ENCODE measurements at places on chromosomes 2 and 18.

GRCh38 chr2:109199790-109200189, 70.8 kb downstream of the SH3RF3 start:
- no peak for DNase-seq

DNA sequence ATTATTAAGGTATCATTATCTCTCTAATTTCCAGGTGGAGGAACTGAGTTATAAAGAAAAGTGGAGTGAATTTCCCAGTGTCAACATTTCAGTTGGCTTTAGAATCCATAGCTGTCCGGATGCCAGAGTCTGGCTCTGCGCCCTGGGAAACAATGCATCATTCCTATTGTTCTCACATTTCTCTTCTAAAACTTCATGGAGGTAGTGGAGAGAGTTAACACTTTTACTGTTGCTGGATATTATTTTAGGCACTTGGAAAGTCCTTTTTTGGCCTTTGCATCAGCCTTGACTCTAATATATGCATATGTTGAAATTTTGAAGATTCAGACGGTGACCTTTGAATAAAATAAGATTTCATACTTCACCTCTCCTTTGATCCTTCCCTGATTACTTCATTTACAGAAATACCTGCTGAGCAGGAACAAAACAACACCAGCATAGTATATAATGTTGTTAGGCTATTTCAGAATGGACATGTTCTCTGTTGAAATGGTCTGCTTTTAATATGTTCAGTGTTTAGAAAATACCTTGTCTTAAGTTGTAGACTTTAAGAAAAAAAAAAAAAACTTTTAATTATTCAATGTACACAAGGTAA, 148.8 kb downstream of the EPHA4 start:
- no peak for DNase-seq

DNA sequence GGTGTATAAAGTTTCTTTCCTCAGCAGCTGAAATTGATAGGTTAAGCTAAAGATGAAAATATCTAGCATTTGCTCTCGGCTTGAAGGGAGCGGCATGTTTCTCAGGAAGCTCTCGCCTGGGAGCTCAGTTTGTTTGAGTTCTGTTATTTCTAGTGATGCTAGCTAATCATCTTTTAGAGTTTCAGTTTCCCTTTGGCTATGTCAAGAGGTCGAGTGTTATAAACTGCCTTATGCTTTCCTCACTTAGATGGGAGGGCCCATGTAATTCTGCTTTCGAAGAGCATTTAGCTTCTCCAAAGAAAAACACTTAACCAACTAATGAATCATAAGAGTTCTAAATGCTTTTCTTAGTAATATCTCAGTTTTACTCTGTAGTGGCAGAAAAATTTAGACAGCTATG, 33.6 kb downstream of the PLCL1 start:
- no peak for DNase-seq

- no peak for DNase-seq
Observed at GRCh38 chr2:36069074-36069473, 286.5 kb upstream of the CRIM1 start.

- no peak for DNase-seq
Observed at GRCh38 chr2:10550206-10551001, 102.3 kb upstream of the ODC1 start.

- no peak for DNase-seq
Observed at GRCh38 chr18:3726238-3726951, 276.4 kb downstream of the TGIF1 start.

DNA sequence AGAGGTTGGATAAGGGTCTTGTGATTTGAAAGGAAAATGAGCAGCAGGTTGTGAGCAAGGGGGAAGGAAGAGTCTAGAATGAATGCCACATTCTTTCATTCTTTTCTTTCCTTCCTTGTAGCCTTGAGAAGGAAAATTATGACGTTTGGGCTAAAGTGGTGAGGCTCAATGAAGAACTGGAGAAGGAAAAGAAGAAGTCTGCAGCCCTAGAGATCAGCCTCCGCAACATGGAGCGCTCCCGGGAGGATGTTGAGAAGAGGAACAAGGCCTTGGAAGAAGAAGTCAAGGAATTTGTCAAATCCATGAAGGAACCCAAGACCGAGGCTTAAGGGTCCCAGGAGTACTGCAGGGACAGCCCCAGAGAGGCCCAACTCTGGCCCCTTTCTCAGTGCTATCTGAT, 45.3 kb downstream of the BMP10 start:
- DNase-seq = no peak

GRCh38 chr2:12334412-12334966, 382.2 kb upstream of the TRIB2 start:
- no peak for DNase-seq

GRCh38 chr2:222973237-222973636, 78.8 kb upstream of the KCNE4 start:
- no peak for DNase-seq

GRCh38 chr2:69985688-69986087, 24.3 kb upstream of the ASPRV1 start:
- DNase-seq = no peak

GRCh38 chr2:37711308-37711731, 39.9 kb upstream of the CDC42EP3 start:
- DNase-seq = no peak

DNA sequence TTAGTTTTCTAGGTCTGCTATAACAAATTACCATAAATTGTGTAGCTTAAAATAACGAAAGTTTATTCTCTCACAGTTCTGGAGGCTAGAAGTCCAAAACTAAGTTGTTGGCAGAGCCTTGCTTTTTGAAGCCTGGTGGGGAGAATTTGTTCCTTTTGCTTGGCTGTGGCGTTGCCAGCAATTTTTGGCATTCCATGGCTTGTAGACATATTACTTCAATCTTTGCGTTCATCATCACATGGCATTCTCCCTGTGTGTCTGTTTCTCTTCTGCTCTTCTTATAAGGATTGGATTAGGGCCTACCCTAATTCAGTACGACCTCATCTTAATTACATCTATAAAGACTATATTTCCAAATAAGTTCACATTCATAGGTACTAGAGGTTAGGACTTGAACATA, 217.7 kb downstream of the MBD5 start:
- DNase-seq = no peak

GRCh38 chr18:58624011-58624410, 4.9 kb downstream of the ALPK2 start:
- DNase-seq = no peak

GRCh38 chr2:128369108-128369555, 50.5 kb upstream of the HS6ST1 start:
- DNase-seq = no peak

DNA sequence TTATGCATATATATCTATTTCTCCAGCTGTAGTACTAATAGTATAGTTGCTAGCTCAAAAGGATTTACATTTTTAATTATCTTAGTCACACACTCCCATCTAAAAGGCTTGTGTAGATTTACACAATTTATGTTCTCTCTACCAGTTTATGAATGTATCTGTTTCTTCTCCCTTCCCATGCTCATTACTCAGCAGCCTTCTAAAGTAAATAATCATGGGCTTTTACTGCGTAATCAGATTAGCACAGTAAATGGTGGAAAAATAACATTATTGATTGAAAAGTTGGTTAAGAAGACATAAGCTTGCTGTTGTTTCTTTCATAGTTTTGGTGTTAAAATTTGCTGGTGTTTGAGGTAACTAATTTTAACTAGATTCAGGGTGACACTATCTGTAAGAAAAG, 81.8 kb downstream of the PTPN4 start:
- no peak for DNase-seq

DNA sequence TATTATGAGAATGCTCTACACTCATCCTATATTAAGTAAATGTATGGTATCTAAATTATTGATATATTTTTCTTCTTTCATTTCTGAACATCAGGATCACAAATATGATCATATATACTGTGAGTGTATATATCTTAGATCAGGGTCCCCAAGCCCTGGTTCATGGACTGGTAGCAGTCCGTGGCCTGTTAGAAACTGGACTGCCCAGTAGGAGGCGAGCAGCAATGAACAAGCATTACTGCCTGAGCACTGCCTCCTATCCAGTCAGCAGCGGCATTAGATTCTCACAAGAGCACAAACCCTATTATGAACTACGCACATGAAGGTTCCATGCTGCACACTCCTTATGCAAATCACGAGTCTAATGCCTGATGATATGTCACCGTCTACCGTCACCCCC, 1247.1 kb upstream of the NXPH2 start:
- DNase-seq = no peak

DNA sequence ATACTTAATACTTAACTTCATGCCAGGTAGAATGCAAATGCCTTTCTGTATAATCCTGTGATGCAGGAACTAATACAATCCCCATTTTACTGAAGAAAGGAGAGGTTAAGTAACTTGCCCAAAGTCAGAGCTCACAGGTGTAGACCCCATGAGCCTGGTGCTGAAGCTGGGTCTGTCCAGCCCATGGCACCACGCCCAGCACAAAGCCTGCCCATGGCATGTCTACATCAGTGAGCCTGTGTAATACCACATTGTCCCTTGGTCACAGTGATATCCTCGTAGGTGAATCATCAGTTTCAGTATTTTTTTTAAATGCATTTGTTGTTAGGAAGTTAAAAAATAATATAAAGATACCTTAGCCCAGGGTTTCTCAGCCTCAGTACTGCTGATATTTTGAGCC, 69.9 kb upstream of the MCFD2 start:
- no peak for DNase-seq

GRCh38 chr2:111975053-111975552, 76.7 kb downstream of the MERTK start:
- DNase-seq = no peak

- no peak for DNase-seq
Observed at GRCh38 chr18:45993438-45993837, 26.3 kb upstream of the EPG5 start.

DNA sequence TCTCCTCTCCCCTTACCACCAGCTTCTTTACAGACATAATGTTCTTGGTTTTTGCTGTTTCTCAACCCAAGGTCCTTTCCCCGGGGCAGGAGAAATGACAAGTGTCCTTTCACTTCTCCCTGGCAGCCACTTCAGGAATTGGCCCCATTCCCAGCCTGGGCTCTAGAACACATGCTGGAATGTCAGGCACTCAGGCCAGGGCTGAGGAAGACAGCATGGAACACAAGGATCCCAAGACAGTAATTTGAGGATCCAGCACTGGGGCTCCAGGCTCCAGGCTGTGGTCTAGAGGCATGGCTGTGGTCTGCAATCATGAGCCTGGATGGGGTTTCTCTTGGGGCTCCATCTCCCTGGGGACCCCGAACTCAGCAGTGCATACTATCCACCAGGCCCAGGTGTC, 201.4 kb downstream of the CELF4 start:
- DNase-seq = no peak

DNA sequence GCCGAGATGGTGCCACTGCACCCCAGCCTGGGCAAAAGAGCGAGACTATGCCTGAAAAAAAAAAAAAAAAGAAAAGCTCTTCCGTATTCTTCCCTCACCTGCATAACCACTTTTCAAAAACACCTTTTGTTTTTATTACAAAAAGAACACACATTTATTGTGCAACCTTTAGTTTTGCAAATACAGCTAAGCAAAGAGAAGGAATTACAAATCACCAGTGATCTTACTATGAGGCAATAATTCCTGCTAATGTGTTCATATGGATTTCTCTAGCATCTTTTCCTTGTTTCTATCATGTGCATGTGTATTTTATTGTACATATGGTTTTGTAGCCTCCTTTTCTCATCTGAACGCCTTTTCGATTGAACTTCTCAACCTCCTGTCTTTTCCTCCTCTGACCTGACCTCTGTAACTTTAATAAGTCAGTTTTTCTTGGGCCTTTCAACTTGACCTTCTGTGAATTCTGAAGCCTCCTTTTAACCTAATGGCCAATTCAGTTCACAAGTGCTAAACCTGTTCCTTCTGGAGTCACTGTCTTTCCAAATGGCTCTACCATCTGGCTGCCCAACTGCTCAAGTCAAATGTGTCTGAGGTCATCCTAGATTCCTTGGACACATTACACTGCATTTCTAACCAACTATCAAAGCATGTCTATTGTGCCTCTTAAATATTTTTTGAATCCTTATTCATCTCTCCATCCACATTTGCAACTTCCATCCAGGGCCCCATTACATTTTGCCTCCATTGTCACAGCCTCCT, 59.1 kb upstream of the DAPL1 start:
- no peak for DNase-seq

- no peak for DNase-seq
Observed at GRCh38 chr2:52345676-52346075, 1313.7 kb upstream of the NRXN1 start.

- DNase-seq = no peak
Observed at GRCh38 chr18:69795791-69796190, 151.9 kb downstream of the CD226 start.
